ENCODE measurements at places on chromosomes 16 and 17.

- no peak for DNase-seq
Measured at GRCh38 chr17:56313201-56313600, 159.9 kb downstream of the ANKFN1 start.

DNA sequence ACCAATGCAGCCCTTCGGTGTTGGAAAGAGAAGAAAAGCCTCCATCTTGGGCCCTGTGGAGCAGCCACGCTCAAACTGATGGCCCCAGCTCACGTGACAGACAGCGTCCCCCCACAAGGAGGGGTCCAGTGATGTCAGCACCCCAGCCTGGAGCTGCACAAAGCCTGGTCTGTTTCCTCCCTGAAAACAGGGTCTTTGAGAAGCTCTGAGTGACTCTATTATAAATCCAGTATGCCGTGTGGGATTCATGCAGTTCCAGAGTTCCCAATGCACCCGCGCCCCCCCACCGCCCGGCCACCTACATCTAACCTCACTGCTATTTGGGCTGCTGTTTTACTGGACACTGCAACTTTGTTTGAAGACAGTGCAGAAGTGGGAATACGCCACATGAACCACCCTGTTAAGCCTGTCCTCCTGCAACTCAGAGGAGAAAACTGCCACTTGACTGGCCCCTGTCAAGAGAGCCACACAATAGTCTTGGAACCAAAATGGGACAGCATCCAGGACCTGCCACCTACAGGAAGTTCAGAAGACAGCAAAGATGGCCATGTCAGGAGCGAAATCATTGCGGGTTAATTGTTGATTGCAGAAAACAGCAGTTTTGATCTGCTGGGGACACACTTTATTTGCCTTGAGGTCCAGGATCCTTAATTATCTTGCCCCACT, 33.1 kb downstream of the PMP22 start:
- DNase-seq, result no peak

DNA sequence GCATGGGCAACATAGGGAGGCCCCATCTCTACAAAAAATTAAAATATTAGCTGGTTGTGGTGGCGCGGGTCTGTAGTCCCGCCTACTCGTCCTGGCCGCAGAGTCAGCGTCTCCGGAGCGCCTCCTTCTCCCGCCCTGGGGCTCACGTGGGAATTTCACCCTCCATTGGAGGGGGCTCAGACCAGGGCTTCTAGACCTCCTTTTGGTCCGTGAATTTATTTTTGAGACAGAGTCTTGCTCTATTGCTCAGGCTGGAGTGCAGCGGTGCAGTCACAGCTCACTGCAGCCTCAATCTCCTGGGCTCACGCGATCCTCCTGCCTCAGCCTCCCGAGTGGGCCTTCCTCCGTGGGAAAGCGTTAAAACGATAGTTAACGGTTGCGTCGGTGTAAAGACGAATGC, 394 bp upstream of the NME4 start:
- DNase-seq, result no peak

GRCh38 chr16:50859628-50860360, 117.9 kb downstream of the CYLD start:
- DNase-seq, result no peak

GRCh38 chr17:79548116-79548515, 62.7 kb downstream of the RBFOX3 start:
- DNase-seq, result no peak

DNA sequence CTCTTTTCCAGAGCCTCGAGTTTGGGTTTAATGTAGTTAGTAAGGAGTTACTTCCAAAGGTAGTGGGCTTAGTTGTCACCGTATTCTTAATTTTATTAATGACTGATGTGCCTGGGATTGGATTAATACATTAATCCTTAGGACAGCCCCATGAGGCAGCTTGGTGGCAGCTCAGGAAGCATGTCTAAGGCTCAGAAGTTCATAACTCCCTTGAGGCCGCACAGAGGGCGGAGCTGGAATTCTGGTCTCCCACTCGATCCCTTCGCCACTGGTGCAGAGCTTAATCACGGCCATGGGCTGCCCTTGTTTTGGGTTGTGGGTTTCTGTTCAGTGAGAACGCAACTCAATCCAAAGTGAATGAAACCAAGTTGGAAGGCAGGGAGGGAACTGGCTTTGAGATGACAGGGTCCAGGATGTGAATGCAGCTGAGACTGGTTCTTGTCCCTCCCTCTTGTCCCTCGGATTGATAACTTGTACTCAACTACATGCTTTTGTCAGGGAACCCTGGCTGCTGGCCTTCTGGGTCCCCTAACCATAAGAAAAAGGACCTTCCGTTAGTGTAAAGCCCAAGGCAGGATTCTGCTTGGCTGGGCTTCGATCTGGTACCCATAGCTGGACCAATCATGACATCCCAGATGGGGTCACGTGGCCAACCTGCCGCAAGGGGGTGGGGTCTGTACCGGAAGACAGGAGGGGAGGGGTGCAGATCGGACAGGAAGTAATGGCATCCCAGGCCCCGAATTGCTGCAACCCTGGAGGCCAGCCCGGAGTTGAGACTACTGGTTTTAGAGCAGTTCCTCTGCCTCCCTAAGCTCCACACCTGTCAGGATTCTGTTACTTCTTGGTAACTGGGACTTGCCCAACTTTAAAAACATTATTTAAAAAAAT, 45.4 kb downstream of the SNX20 start:
- peak; percentile 57 for DNase-seq

DNA sequence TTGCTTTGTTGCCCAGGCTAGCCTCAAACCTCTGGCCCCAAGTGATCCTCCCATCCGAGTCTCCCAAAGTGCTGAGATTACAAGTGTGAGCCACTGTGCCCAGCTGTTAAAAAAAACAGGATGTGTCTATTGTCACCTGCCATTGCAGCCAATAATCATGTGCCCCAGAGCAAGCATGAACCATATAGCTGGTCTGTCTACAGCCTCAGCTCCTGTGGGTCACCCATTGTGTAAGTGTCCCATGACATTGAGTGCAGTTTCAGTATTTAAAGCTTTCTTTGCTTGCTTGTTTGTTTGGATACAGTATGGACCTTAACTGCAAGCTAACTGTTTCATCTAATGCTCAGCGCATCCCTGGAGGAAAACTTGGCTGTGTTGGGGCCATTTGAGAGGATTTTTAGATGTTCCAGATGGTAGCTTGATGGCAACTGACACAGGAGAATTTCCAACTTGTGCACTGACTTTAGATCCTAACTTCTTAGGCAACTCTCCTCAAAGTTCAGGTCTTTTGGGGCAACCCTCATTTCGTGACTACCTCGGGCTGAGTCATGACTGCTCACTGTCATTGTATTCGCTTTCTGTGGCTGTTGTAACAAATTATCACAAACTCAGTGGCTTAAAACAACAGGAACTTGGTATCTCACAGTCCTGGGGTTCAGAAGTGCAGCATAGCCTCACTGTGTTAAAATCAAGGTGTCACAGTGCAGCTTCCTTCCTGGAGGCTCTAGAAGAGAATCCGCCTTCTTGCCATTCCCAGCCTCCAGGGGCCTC, 30.3 kb upstream of the ADORA2B start:
- peak; percentile 5 for DNase-seq

GRCh38 chr16:55411231-55411630, 67.8 kb upstream of the MMP2 start:
- no peak for DNase-seq
